ENCODE measurements at places on chromosomes 5 and 9.

DNA sequence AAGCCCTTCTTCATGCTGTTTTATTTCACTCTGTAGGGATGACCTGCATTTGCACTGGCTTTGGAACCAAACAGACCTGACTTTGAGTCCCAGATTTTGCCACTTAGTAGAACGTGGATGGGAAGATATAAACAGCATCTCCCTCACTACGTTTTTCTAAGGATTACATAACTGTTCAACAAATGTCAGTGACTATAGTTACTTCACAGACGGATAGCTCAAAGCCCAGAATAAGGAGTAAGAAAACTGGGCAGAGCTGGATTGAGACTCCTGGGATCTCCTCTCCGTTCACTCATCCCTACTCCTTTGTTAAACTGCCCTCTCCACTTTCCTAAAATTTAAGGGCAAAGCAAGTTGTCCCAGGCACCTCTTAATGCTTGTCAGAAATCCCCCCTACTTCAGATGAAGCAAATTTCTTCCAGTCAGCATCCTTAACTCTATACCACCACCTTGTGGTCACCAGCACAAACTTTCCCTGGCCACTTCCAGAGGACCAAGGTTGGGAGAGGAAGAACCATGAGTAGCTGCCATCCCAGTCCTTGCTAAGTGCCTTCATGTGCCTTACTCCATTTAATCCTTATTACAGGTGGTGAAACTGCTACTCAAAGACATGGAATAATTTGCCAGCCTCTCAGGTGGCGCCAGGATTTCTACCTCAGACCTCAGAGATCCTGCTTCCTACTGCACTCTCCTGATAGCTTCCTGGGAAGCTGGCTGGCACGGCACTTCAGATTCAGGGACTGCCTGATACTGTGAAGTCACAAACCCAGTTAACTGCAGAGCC, 38.4 kb downstream of the EGR1 start:
- DNase-seq, result no peak

DNA sequence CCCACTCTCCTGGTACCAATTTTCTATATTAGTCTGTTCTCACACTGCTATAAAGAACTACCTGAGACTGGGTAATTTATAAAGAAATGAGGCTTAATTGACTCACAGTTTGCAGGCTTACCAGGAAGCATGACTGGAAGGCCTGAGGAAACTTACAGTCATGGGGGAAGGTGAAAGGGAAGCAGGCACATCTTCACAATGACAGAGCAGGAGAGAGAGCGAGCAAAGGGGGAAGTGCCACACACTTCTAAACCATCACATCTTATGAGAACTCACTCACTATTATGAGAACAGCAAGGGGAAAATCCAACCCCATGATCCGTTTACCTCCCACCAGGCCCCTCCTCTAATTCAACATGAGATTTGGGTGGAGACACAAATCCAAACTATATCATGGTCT, 72.2 kb downstream of the ATG10 start:
- DNase-seq, result no peak

DNA sequence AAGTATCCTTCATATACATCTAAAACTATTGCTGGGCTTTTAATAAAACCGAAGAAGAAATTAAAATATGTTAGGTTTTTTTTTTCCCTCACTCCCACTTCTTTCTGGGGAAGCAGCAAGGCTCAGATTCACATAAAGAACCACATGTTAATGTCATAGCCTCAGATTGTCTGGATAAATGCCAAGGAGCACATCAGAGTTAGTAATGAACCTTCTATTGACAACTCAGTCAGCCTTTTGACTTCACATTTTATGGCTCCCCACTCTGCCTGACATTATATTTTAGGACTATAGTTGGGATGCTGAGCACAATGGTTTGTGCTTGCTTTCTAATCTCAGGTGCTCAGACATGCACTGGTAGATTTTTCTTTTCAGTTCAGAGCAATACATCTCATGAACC, 21.8 kb downstream of the DMAC1 start:
- DNase-seq, result no peak

DNA sequence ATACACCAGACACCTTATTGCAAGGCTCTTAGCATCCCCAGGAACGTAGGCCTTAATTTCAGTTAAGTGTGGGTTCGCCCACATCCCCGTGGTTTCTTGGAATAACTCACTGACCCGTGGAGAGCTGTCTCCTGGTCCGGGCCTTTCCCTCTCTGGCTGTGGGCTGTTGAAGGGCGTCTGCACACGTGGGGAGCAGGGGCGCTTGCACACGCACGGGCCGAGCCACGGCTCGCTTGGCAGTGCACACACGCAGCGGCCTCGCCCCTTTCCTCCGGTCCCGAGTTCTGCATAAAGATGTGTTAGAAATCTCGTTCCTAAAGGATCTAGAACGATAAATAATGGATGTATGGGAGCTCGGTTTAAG, 141.9 kb downstream of the PBX3 start:
- no peak for DNase-seq

DNA sequence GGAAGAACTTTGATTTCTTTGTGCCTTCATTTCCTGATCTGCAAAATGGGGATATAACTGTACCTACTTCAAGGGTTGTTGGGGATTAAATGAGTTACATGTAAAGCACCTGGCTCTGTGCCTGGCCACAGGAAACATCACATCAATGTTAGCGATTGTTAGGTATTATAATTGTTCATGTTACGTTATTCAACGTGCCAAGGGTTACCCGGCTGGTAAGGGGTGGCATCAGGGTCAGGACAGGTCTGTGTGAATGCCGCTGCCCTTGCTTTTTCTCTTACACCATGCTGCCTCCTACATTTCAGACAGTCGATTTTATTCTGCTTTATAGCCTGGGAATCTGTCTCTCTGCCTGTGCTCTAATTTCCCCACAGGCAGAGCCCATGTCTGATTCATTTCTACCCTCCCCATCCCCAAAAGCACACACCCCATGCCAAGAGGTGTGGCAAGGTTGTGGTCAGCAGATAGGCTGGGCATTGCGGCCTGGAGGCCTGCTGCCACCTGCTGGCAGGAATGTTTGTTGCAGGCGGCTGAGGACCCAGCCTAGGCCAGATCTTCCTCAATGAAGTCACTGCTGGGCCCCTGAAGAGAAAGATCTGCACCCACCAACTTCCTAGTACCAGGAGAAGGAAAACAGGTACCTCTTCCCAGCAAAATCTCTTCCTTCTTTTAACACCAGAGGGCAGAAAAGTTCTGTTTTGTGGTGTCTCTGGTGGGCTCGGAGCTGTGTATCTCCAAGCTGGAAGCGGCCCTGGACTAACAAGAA, 5.3 kb downstream of the ANKS6 start:
- DNase-seq, result no peak

DNA sequence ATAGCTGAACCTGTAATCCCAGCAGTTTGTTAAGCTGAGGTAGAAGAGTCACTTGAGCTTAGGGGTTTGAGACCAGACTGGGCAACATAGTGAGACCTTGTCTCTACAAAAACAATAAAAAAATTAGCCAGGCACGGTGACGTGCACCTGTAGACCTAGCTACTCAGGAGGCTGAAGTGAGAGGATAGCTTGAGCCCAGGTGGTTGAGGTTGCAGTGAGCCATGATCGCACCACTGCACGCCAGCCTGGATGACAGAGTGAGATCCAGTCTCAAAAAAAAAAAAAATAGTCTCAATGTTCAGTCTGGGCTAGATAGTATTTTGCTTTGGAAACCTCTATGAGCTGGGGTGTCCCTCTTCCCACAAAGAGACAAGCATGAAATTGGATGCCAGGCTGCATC, 51.9 kb upstream of the IQGAP2 start:
- no peak for DNase-seq

GRCh38 chr5:57658018-57658417, 175.4 kb upstream of the ACTBL2 start:
- no peak for DNase-seq

DNA sequence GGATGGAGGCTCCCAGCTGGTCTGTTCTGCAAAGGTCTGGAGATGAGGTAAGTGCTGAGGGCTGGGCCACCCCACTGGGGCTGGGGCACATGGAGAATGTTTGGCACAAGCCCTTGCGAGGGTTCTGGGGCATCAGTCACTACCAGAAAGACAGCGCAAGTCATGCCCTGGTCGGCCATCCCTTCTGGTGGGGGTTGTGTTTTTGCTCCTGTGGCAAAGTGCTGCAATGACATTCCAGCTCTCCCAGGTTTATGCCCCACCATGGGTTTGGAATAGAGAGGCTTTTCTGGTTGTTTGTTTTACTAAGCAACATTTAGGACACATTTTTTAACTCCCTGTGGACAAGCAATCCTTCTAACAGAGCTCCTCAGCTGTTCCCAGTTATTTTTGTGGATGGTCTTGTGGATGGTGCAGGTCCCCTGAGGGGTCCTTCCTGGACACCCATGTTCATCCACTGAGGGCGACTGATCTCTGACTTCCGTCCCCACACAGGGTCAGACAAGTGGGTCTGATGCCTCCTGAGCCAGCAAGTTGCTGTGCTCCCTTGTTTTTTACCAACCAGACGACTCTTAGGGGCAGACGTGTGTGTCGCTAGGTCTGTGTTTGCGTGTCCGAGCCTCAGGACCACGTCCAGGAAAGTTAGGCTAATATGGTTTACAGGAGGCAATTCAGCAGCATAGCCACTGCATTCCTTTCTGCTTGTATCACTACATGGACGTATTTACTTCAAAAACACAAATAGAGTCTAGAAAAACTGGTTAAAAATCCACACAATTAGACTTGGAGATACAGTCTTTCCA, 64.9 kb upstream of the ECM2 start:
- DNase-seq, result no peak

- no peak for DNase-seq
Measured at GRCh38 chr5:133531178-133531577, 81.2 kb downstream of the FSTL4 start.

DNA sequence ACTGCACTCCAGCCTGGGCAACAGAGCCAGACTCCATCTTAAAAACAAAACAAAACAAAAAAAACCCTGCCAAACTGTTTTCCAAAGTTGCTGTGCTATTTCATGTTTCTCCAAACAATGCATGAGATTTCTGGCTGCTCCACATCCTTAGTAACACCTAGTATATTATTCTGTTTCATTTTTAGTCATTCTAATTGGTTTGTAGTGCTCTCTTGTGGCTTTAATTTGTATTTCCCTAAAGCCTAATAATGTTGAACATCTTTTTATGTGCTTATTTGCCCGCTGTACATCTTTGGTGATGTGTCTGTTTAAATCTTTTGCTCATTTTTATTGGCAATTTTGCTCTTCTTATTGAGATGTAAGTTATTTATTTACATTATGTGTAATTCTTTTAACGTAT, 18.4 kb upstream of the TTC1 start:
- no peak for DNase-seq

GRCh38 chr5:128015478-128015877, 68.1 kb upstream of the SLC12A2 start:
- DNase-seq, result no peak

GRCh38 chr9:123287639-123288038, 19.3 kb upstream of the STRBP start:
- no peak for DNase-seq

DNA sequence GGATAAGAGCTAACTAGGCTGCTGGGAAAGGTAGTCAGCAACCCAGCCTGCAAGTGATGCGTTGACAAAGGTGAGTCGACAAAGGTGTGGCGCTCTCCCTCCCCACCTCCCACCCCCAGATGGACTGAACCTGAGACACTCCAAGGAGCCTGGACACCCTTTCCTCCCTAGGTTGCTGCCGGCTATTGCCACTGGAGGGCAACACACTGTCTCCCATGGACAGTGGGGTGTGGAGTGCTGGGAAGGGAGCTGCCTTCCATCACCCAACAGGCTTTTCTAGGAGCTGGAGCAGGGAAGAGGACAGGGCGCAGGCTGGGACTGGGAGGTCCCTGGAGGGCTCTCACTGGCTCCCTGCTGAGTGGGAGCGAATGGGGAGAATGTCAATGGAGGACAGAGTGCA, 75.4 kb upstream of the ARAP3 start:
- DNase-seq, result no peak

GRCh38 chr5:142813220-142813619, 43.0 kb downstream of the ARHGAP26 start:
- DNase-seq, result no peak

- no peak for DNase-seq
Measured at GRCh38 chr9:136147890-136148714, 29.4 kb upstream of the TMEM250 start.

DNA sequence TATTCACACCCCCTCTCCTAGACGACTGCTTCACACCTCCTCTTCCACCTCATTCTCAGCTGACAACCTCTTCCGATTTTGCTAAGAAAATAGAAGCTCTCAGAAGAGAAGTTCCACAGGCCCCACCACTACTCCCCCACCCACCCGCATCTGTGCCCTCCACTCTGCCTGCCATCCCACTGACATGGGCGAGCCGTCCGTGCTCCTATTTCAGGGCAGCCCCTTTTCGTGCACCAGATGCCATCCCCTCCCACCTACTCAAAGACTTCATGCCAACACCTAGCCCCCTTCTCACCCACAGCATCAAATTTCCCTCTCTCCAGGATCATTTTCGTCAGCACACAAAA, 34.6 kb upstream of the JADE2 start:
- DNase-seq, result no peak

DNA sequence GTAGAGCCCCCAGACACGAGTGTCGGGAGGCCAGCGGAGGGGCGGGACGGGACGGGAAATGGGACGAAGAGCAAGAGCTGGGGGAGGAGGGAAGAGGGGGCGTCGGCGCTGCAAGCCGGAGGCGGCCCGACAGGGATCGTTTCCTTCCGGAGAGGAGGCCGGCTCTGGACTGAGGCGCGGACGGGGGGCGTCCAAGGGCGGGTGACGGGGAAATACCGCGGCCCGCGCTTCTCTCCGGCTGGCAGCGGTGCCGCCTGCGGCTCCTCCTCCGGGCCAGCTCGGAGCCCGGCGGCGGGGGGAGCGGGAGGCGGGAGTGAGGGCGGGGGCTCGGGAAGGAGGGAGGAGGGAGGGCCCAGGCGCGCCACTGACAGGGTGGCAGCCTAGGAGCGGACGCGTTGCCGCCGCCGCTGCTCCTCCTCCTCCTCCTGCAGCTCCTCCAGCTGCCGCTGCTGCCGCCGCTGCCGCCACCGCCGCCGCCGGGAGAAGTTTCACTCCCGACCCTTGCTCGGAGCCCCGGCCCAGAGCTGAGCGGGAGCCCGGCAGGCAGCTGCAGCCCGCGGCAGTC, at the start of gene CHSY3:
Gene CHSY3 (plus strand): TSS at position 364 of the 565 bp plus-strand sequence.
- DNase-seq, result no peak

GRCh38 chr5:139565411-139566305, 4.5 kb downstream of the UBE2D2 start:
- DNase-seq, result peak; percentile 9

DNA sequence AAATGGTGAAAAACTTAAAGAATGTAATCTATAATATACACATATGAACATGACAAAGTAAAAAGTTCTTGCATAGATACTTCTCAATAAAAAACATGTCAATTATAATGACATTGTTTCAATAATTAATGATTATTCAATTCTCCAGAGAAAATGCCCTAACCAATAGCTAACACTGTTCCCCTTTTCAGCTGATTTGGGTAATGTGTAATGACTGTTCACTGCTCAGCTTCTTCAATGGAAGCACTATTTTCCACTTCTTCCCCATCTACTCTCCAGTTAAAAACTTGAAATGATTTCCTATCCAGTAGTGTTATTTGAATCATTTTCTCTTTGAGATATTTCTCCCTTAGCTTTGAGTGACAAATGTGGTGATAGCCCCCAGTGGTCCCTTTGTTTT, 62.3 kb downstream of the CEP120 start:
- DNase-seq, result no peak

Measured in stimulated activated CD8-positive, alpha-beta memory T cell treated with anti-CD3 and anti-CD28 coated beads, Interleukin-2, amount 100 ng/mL, for 1 hour (primary cell).